Head of caudate nucleus (tissue), 42 donors: ENCODE measurements at places on chromosomes 6 and 20.

DNA sequence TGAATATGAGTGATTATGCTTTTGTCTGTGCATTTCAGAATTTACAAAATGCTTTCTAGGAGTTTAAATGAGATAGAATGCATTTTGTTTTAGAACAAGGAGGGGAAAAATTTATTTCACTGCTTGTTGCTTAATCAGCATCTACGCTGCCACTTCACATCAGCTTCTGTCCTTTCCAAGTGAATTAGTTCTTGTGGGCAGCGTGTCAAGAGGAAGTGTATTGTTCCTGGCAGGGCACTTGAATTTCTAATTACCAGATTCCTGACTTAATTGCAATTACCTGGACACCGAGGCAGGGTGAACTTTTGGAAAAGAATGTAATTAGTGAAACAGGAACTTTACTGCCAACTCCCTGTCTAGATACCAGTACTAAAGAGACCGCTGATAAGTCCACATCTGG is 263.5 kb downstream of the TMEM242 start:
- no peak for DNase-seq

DNA sequence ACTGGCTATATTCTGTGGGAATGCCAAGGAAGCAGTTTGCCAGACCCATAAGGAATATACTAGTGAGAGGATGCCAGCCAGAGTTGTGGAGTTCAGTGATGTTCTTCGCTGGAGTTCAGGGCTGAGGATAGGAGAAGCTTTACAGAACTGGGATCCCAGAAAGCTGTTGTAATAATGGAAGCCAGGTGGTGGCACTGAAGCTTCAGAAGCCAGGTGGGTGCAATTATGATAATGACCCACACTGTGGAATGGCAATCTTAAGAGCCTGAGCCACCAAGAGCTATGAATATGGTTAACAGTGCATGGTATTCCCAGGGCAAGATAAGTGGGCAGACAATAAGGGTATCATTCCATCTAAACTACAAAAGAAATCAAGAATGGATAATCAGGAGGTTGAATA is 25.1 kb upstream of the ENPP1 start:
- DNase-seq, result no peak

DNA sequence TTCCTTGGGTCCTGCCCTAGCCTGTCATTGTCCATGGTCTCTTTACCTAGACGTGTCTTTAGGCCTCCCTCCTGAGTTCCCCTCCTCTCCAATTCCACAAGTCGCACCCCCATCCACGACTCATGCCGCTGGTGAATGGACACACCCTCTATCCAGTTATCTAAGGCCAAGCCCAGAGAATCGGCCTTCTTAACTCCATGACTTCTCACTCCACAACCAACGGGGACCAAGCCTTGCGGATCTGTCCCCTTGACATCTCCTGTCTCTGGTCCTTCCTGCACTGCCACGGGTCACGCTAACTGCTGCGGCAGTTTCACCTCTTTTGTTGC is 7.0 kb upstream of the RREB1 start:
- no peak for DNase-seq

DNA sequence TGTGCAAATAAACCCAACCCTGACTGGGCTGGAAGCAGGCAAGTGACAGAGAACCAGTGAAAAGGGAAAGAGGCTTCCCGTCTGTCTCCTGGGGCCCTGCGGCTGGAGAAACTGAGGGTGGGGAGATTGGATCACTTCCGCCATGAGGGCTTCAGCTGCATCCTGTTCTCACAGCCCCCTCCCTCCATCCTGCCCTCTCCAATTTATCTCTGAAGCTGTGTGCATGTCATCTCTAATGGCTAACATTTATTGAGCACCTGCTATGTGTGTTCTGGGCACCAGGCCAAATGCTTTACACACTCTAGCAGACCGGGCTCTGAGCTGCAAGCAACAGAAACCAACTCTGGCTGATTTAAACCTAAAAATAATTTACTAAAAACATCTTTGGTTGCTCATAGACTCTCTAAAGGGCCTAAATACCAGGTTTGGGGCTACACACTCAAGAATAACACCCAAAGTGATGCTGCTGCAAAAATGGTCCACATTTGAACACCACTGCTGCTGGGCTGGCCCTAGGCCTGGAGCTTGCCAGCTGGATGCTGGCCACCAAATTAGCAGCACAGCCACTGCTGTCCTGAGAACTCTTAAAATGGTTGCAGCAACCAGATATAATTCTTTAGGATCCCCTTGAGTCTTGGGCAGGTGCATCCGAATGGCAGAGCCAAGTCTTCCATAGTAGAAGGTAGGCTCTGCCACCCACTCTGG is 123.6 kb upstream of the LRFN2 start:
- DNase-seq, result no peak

GRCh38 chr6:54068694-54069093 is 42.5 kb upstream of the MLIP start:
- no peak for DNase-seq

GRCh38 chr6:107330168-107330567 is 129.2 kb downstream of the PDSS2 start:
- DNase-seq, result no peak

DNA sequence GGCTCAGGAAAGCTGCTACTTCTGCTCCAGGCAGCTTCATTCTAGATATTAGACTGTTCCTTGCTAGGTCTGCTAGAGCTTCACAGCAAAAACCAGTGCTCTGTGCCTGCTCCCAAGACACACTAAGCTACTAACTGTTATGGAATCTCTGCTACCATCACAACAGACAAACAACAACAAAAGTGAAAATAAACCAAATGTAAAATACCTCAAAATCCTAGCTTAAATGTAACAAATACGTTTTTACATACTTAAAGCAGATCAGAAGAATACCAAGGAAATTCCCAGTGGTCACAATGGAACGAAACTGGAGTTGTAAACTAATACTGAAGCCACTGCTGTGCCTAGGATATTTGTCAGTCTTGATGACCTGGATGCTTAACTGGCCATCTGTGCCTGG is 84.6 kb upstream of the EZR start:
- DNase-seq, result no peak

GRCh38 chr6:103236923-103237322 is 1622.8 kb downstream of the HACE1 start:
- no peak for DNase-seq

DNA sequence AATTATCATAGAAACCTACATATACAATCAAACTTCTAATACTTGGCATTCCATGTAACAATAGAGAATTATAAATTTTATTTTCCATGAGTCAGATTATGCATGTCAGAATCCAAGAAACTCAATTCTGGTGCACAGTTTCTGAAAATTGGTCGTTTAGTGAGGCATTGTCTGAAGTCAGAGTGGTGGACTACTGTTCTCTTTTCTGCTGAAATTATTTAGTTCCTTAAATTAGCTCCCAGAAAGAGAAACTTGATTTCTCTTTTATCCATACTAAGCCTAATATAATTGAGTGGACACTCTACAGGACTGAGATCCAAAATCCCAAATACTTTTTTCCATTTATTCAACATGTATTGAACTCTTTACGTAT is 265.5 kb downstream of the ALDH8A1 start:
- DNase-seq, result no peak

DNA sequence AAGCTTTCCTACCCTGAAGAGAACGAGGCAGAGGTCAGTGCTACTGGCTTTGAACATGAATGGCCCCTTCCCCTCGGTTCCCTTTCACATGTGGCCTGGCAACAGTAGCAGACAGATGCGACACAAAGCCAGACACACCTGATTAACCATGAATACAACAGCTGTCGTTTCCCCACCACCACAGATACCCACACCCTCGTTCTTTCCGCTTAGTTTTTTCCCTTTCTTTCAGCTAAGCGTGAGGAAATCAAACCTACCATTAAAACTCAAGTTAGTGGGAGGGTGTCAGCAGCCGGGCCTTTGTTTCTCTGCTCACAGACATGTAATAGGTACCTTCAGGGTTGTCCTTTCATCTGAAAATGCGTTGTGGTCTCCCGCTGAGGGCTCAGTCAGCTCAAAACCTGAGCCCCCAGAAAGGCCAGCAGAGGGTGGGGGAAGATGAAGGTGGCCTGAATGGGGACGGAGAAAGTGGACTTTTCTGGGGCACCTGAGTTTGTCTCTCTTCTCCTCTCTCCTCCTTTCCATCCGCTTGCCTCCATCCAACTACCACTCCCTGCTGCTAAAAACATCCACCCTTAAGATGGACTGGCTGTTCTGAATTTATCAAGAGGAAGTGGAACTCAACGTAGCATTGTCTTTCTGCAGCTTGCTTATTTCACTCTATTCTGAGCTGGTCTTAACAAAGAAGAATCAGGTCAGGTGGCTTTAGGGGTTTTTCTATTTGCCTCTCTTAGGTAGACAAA is 516.6 kb upstream of the JARID2 start:
- DNase-seq, result no peak

DNA sequence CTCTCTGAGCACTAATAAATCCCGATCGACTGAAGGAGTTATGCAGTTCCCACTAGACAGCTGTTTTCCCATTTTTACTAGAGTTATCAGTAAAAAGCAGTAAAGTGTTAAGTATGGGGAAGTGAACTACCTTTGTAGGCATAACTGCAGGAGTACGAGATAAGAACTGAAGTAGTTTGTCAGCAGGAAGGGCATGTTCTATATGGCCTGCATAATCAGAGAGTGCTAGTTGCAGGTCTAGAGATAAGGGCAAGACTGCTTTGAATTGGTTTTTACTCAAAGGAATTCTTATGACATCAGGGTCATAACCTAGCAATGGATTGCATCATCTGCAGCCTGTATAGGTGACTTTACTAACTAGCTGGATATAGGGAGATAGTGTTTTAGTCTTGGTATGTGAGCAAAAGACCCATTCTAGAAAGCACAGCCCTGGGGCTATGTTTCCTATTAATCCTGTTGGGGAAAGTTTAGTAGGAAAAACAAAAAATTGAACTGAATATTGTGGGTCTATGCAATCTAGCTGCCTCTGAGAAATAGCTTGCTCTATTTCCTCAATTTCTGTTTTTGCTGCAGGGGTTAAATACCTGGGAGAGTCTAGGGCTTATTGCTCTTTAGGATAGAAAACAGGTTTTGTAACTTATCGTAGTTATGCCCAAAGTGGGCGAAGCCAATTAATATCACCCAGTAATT is 22.6 kb upstream of the CRISP1 start:
- DNase-seq, result no peak

DNA sequence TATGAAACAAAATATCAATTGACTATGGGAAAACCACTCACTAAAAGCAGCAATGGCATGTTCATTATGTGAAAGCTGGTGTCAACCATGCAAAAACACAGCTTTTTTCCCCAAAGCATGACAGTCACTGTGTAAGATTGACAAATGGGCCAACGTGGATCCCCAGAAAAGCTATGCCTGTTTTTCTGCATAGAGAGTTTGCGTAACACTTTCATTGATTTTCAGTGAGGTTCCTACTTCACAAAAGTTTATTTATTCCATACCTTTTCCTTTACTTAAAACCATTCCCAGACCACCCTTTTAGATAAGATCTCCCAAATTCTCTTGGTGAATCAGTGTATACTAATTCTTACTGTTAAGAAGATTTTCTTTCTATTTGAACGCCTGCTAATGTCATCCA is 138.4 kb upstream of the GLP1R start:
- DNase-seq, result no peak

DNA sequence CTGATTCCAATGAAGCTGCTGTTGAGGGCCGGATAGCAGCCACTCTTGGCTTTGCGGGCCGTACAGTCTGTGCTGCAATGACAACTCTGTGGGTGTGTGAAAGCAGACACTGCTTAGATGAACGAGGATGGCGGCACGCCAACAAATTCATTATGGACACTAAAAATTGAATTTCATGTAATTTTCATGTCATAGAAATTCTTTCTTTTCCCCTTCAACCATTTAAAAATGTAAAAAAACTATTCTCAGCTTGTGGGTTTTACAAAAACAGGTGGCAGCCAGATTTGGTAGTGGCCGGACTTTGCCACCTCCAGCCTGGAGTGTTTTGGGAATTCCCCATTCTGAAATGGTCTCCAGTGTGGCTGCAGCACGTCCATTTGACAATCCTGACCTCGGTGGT is 26.0 kb downstream of the MAS1 start:
- no peak for DNase-seq

GRCh38 chr20:32995802-32996201 is 8.4 kb downstream of the SUN5 start:
- no peak for DNase-seq
